Stimulated activated CD4-positive, alpha-beta T cell treated with anti-CD3 and anti-CD28 coated beads, Interleukin-15, amount 100 ng/mL, for 1 hour (primary cell): ENCODE measurements at places on chromosomes 1 and 21.

GRCh38 chr1:39272027-39272797 is 67.7 kb downstream of the MACF1 start:
- DNase-seq: no peak

GRCh38 chr1:108661030-108661609 is at the start of gene HENMT1:
Gene HENMT1, minus strand, starts transcription at chr1:108661093. Its CDS starts 1,209 bp downstream, at chr1:108659884.
- DNase-seq: peak; percentile 47

GRCh38 chr1:63329621-63330330 is 7.4 kb downstream of the FOXD3 start:
- no peak for DNase-seq

- no peak for DNase-seq
Measured at GRCh38 chr1:18299441-18300338, 181.0 kb upstream of the KLHDC7A start.

DNA sequence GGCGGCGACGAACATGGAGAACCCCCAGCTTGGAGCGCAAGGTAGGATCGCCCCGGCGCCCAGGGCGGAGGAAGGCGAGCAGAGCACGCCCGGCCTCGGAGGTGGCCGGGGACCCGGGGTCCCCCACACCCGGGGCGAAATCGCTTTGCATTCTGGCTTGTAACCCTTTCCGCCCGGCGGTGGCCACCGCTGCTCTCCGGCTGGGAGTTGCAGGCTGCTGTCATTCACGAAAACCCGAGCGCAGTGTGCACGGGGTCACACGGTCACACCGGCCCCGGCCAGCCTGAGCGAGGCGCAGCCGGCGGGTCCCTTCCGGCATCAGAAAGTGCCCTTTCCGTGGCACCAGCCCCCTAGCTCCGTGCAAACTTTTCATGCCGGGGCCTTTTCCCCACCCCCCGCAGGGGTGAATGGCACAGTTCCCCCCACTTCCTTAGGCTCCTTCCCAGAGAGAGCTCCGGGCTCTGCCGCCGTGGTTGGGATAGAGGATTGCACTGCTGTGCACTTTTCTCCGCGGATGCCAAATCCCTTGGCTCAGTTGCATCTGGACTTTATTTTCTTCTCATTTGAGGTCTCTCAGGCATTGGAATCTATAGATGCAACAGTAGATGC is 802 bp downstream of the KAZN start:
- DNase-seq: no peak

DNA sequence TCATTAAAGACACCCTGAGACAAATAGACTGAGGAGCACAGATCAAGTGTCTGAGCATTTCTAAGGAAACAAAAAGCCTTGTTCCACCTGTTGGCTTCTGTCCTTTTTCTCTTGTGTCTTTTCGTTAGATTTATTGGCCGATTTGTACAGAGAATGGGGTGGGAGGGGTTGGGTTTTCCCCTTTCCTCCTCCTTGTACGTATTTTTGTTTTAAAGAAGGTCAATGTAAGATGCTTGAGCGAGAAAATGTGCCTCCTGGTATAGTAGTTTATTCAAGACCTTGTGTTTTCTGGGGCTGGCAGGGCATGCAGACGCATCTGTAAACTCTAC is 1.2 kb downstream of the BCL9 start:
- DNase-seq: no peak

GRCh38 chr21:41885341-41886024 is 6.3 kb upstream of the PRDM15 start:
- no peak for DNase-seq

- no peak for DNase-seq
Measured at GRCh38 chr1:223474804-223475203, 81.6 kb downstream of the CCDC185 start.
